Hematopoietic multipotent progenitor cell treated with erythropoietin and hydrocortisone succinate and interleukin-3 and kit ligand, for 8 days (in vitro differentiated cells): ENCODE measurements at places on chromosomes 12 and 14.

GRCh38 chr12:96131230-96131788 is 62.9 kb upstream of the ELK3 start:
- no peak for DNase-seq

DNA sequence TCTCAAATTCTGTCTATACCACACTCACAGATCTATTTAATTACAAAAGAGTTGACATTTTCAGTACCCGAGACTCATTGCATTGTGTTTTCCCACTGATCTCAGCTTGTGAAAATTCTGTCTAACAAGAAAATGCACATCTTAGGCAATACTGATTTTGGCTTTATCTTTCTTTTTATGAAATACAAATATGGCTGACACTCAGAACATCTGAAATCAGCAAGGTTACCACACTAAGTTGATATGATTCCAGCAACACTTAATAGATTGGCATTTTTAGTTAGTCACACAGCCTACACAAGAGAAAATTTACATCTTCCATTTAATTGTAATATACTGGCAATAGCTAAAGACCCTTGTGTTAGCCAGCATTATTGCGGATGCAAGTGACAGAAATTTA is 40.3 kb downstream of the PEX5 start:
- DNase-seq, result no peak

DNA sequence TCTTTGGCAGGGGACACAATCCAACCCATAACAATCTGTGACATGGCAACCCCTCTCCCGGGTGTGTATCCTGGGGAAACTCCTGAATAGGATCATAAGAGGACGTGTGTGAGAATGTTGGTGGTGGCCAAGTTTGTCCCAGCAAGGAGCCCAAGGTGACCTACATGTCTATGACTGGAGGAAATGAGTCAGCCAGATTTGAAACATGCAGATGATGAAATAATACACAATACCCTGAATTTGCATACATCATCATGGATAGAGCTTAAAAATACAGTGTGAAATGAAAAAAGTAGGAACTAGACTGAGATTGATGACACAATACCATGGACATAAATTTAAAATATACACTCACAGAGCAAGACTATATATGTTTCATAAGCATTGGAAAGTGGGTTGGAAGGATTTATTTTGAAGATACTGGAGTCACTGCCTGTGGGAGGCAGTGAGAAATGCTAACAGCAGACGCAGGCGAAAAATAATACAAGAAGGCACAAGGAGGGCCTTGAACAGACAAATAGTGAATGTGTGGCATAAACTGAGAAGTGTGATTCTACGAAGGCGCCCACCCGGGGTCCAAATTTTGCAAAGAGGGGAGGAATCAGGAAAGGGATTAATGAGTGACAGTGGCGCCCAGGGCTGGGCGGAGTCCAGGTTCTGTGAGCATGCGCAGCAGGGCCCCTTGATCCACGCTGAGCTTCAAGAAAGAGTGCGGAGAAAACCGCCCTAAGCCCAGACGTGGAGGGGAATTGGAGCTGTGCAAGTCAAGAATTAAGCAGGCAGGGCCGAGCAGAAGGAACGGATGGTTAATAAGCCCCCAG is 7.0 kb upstream of the MAP1LC3B2 start:
- DNase-seq, result no peak

DNA sequence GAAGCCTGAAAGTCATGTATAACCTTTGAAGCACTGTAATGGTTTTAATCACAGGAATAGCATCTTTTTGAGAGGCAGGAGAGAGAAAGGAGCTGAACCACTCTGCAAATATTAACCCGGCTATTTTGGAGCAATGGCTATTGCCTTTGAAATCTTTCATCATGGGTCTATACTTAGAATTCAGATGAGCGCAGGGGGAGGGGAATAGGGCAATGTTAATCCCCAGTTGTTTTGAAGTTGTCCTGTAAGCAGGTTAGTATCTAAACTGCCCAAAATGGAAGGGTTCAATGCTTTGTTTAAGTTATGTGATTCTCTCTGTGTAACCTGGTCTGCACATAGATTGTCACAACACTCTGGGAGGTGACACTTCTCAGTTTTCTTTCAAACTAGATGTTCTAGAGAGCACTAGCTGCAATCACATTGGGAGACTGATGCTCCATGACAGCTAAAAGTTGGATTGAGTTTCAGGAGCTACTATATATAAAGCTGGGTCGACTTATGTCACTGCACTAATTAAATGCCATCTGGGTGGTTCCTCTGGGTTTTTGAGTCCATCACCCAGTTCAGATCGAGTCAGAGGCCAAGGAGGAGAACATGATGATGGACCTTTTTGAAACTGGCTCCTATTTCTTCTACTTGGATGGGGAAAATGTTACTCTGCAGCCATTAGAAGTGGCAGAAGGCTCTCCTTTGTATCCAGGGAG is at the start of gene MYF6:
Gene MYF6, plus strand, starts transcription at position 509 of the 704 bp plus-strand sequence. Its CDS starts 86 bp downstream, at position 595.
- no peak for DNase-seq

DNA sequence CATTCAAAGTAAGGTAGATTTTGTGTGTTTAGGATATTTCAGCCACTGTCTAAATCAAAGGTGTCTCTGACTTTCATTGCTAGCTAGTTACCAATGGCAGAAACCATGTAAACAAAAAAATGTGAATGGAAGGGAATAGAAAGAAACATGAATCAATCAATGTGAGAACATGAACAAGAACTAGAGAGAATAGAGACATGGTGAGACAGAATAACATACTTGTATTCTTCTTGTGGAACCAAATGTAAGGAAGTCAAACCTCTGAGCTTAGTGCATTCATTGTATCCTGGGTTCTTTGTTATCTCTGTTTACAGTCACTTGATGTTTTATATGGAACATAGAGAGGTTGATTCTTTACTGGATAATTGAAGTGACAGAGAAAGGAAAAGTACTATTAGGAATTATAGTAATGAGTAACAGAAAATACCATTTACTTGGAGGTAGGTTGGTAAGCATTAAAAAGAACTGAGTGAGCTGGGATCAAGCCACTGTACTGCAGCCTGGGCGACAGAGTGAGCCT is 2.6 kb upstream of the WNK1 start:
- DNase-seq, result peak; percentile 45

GRCh38 chr14:61472801-61473376 is 151.5 kb downstream of the PRKCH start:
- no peak for DNase-seq

GRCh38 chr14:70995671-70996070 is 88.4 kb downstream of the PCNX1 start:
- DNase-seq, result peak; percentile 78

DNA sequence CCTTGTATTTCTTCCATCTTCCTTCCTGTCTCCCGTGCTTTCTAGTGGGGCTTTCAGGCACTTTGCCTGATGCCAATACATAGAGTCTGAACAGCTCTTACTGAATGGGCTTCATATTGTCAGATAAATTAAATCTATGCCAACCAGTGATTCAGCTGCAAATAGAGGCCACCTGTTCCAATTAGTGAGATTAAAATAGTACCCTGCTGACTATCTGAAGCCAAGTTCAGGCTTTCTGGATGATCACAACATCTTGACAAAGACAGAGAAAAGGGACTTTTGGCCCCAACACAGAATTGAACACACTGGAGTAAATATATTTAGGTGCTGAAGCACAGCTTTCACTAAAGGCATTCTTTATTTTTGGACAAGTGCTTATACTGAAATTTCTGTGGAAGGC is 11.8 kb downstream of the TMCC3 start:
- no peak for DNase-seq

GRCh38 chr14:93402951-93403350 is 27.8 kb upstream of the UNC79 start:
- no peak for DNase-seq

DNA sequence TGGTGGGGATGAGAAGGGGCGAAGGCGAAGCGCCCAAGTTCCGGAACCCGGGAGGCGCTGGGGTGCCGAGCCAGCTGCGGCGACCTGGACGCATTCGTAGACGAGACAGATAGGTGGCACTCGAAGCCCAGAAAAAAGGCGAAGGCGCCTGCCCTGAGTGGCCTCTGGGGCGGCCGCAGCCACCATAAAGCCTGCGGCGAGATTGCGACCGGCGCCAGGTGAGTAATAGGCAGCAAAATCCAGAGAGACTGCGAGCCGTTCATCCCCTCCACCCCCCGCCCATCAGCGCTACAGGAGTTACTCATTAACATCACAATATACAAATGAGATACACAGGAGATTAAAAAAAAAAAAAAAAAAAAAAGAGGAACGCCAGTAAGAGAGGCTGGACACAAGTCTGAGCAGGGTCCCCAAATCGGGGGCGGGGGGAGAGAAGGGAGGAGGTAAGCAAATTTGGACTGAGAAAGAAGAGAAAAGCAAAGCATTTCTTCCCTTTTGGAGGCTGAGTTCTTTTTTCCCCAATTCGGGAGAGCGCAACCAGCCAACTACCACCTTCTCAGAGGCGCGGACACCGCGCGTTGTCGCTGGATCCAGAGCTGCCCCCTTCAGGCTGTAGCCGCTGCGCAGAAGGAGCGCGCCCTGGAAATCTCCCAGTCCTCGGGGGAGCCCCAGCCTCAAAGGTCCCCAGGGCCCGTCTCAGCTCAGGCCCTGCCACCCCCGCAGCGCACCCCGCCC is 15.7 kb downstream of the TBX3 start:
- DNase-seq, result peak; percentile 38

DNA sequence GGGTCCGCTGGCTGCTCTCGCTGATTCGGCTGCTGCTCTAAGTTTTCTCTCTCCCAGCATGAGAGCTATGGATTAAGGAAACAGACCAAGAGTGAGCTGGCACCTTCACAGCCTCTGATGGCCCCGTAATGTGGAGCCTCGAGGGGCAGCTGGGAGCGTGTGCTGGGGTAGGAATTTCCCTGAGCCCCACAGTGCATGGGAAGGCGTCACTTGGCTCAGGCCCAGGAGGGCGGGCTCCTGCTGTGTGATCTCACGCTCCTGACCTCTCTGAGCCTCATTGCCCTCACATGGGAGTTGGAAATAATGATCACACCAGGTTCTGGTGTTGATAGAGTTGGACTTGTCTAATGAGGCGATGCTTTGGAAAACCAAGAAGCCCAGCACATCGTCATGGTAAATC is 238.6 kb upstream of the CRY1 start:
- no peak for DNase-seq

- peak; percentile 31 for DNase-seq
Measured at GRCh38 chr14:106318700-106319099, 792.3 kb downstream of the TMEM121 start.

DNA sequence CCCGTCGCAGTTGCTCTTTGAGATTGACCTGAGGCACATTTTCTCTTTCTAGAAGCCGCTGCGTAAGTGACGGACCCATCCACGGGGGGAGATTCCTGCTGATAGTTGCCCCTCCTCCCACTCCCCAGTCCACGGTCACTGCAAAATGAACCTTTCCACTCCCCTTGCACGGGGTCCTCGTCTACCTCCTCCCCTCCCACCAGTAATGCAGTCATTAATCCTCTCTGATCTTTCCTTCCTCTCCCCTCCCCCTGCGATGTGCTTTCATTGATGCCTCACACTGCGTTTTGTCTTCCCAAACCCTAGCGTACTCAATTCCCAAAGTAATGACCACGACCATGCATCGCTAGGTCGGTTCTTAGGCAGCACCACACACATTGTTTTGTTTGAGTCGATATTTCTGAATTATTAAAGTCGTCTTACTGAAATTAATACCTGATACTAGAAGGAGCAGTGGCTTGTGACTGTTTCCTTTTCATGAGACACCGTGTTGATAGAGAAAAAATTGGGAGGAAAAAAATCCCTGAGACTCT is 857 bp downstream of the ETNK1 start:
- peak; percentile 49 for DNase-seq

- no peak for DNase-seq
Measured at GRCh38 chr12:1643905-1644533, 15.0 kb downstream of the WNT5B start.

GRCh38 chr14:60964904-60965303 is 16.0 kb downstream of the TRMT5 start:
- no peak for DNase-seq

DNA sequence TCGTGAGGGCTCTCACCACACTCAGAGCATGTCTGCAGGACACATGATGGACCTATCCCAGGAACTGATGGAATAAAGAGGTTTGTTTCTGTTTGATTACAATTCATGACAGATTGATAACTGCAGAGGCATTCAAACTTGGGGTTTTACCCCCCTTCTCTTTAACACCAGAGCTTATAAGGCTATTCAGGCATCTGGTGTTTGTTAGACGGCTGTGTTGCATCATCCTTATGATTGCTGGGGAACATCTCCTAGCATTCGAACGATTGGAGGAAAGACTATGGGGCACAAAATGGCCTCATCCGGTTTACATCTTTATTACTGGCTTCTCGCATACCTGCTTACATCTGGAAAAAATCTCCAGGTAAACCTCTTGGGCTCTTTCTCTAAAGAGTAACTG is 191.8 kb downstream of the MSRB3 start:
- no peak for DNase-seq

DNA sequence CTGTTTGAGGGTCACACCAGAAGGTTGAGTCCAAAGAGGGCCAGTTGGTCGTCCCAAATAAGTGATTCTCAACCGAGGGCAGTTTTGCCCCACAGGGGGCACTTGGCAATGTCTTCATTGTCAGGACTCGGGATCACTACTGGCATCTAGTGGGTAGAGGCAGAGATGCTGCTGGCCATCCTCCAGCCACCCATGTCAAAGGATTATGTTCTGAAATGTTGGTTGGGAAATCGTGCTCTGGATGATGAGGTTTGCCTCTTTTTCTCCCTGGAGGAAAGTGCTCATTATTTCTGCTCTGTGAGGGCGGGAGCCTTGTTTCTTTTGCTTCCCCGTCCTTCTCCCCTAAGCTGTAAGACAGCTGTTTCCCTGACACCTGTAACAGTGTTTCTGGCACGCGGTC is 3.6 kb downstream of the ZNF839 start:
- DNase-seq, result peak; percentile 81

DNA sequence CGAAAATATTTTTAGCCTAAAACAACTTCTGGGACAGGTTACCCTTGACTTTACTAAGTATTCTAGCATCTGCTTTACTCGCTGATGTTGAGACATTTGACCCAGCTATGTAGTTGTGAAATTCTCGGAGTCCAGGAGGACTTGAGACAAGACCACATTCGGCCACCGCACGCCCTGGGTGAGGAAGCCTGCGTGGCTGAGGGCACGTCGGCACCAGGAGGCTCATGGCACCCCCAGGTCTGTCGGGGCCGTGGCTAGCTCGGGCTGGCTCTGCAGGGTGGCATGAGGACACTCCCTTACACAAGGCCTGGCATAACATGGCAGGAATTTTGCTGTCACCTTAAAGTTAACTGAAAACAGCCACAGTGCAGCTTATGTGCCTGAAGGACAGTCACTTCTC is 58.1 kb upstream of the MMP17 start:
- no peak for DNase-seq

GRCh38 chr14:45070215-45070614 is 13.7 kb upstream of the PRPF39 start:
- peak; percentile 28 for DNase-seq

- no peak for DNase-seq
Measured at GRCh38 chr12:132771126-132771838, 9.7 kb upstream of the ANKLE2 start.
